Activated T-helper 1 cell treated with anti-CD3 and anti-CD28 coated beads, Interleukin-12 subunit alpha, Interleukin-12 subunit beta, Interleukin-2, Interleukin-4 antibody, amounts not matched to agents 30 ng/mL and 10 ng/mL and 1 ng/mL, durations not matched to agents 14 hours and 24 hours and 36 hours (primary cell): ENCODE measurements at places on chromosomes 12 and 14.

DNA sequence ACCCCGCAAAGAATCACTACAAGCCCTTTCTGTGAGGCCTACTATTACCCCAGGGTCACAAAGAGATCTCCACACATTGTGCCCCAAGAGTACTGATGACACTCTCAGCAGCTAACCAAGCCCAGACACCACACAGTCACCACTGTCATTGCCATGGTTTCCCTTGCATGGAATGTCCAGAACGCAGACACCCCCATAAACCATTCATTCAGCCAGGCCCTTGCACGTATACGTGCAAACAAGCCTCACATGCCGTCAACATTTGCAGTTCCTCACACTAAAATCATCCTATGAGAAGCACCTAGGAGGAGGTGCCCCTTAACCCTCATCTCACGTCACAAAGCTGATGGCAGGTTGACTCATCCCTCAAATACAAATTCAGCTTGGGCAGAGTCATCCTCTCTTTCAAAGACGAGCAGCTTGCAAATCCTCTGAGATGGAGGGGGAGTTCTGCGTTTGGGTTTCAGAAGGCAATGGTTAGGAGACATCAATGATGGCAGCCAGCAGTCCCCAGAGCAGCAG, 17.1 kb upstream of the KRT77 start:
- peaks cover 21% of the 10 kb centered on the region for H3K27me3 ChIP-seq
- no peak overlapping the region for H3K27ac ChIP-seq
- no peak overlapping the region for H3K4me3 ChIP-seq

DNA sequence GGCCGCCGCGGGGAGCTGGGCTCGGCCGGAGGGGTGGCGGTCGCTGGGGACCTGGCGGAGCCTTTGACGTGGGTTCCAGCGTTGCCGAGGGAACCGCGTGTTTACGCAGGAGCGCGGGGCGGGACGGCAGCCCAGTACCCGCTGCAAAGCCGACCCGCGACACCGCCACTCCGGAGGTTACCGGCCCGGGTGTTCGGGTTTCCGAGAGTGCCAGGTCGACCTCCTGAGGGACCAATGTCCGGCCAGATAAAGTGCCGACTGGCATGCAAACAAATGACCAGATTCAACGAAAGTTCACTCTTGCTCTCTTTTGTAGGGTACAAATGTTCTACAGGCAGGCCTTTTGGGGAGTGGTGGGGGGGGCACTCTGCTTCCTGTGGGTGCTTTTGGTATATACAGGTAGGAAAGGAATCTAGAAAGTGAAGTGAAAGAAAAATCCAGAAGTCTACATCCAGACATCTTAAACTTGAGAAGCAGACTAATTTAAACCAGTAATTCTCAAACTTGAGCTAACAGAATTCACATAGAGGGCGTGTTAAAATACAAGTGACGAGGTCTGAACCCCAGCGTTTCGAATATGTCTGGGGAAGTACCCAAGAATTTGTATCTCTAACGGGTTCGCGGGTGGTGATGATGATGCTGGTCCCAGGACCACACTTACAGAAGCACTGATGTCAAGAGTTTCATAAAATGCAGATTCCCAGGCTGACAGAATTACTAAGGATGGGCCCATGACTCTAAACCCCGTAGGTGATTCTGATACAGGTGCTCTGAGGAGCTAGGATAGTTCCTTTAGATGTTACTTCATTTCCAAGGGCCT, at the start of gene GPR135:
GPR135 (minus strand) TSS at position 65 of the 820 bp plus-strand sequence. CDS start 154 bp downstream, outside the sequence.
- H3K4me1 ChIP-seq: no peaks in the 10 kb centered on the region
- peak within 1 kb of the TSS; percentile 86 for H3K4me3 ChIP-seq
- peaks cover 1% of the 10 kb centered on the region for H3K36me3 ChIP-seq
- H3K27me3 ChIP-seq: peaks cover 8% of the 10 kb centered on the region

GRCh38 chr12:71061451-71061850, 96.3 kb downstream of the TSPAN8 start:
- H3K4me1 ChIP-seq: no peaks in the 10 kb centered on the region
- H3K27me3 ChIP-seq: no peaks in the 10 kb centered on the region
- H3K36me3 ChIP-seq: no peaks in the 10 kb centered on the region
- no peak for DNase-seq

DNA sequence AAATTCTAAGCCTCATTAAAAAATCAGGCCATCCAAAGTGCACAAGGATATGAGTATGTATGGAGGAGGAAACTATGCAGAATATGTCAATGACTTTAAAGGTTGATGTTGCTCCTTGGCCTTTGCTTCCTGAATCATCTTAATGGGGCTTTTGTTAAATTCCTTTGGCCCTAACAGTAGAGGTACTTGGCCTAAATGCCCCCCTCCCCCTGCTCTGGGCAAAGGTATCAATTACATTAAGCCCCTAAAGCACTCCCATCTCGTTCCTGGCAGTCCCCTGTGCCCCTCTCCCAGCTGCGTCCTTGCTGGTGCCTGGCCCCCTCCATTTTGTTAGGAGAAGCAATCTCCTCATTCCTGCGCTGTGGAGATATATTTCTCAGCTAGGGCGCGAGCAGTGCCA, 4.8 kb downstream of the COPZ1 start:
- no peak overlapping the region for H3K4me3 ChIP-seq
- H3K27me3 ChIP-seq: no peaks in the 10 kb centered on the region
- H3K36me3 ChIP-seq: peaks cover 9% of the 10 kb centered on the region

GRCh38 chr14:61860294-61860918, 98.2 kb downstream of the SNAPC1 start:
- peaks cover 10% of the 10 kb centered on the region for H3K4me1 ChIP-seq
- peak; percentile 35 for DNase-seq
- H3K27ac ChIP-seq: no peak overlapping the region
- H3K27me3 ChIP-seq: peaks cover 22% of the 10 kb centered on the region
- H3K36me3 ChIP-seq: no peaks in the 10 kb centered on the region
- no peak overlapping the region for H3K4me3 ChIP-seq

DNA sequence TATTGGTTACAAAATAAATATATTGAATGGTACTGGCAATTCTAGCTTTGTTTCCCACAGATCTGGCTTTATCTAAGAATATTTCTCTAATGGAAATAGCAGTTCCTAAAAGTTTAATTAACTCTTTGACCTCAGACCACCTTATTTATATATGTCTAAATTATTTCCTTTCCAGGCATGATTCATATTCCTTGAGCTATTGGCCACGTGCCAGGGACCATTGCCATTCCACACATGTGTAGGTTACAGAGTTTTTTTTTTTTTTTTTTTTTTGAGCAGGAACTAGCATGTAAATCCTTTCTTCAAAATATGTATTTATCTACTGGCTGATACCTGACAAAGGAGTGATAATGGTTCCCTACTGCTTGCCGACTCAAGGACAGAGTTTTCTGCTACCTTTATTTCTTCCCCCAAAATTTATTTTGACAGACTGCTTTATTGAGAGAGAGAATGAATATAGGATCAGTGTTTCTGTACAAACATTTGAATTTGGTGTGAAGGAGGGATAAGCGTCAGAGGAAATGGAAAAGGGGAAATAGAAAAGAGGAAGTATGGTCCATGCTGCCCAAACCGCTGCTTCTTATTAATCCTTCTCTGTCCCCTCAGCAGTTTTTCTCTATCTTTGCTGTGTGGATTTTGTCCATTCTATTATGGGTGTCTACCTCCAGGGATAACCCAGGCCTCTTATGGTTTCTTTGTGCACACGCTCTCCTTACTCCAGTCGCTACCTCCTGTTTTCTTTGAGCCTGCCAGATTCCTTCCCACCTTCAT, 36.4 kb downstream of the PDE3A start:
- no peak overlapping the region for H3K27ac ChIP-seq
- no peaks in the 10 kb centered on the region for H3K36me3 ChIP-seq
- H3K4me3 ChIP-seq: no peak overlapping the region

DNA sequence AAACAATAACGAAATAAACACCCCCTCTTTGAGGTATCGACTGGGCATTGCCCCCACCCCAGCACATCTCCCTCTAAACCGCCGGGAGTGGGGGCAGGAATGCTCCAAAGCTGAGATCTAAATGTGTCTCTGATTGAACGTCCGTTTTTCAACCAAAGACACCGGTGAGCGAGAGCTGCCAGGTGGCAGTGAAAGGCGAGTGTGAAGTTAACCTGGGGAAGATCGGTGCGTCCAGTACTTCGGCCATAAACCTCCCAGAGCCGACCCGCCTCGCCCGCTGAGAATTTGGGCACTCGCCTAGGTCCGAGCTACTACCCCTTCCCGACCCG, 625 bp downstream of the ANGEL1 start:
- H3K36me3 ChIP-seq: peaks cover 11% of the 10 kb centered on the region
- H3K4me3 ChIP-seq: peak overlapping the region; percentile 96
- H3K27me3 ChIP-seq: peaks cover 2% of the 10 kb centered on the region

- H3K27me3 ChIP-seq: peaks cover 6% of the 10 kb centered on the region
- no peaks in the 10 kb centered on the region for H3K4me1 ChIP-seq
- no peak overlapping the region for H3K4me3 ChIP-seq
- no peaks in the 10 kb centered on the region for H3K36me3 ChIP-seq
These were observed 122.8 kb upstream of the CCDC175 start for GRCh38 chr14:59699442-59699841.

DNA sequence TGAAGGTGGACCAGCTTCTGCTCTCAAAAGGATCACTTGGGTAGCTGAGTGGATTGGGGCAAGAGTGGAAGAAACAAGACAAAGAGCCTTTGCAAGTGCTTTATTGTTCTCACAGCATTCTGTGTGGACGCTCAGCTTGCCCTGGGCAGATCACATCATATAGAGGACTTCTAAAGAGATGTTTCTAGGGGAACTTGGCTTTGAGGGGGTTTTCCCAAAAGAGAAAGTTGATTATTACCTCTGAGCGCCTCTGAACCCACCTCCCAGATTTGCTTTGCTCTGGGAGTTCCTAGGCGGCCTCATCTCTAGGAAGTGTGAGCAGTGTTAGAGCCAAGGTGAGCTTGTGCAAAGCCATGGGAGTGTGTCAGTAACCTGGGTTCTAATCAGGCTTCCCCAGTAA, 81.7 kb downstream of the RIN3 start:
- H3K4me1 ChIP-seq: peaks cover 28% of the 10 kb centered on the region
- H3K27me3 ChIP-seq: peaks cover 18% of the 10 kb centered on the region
- no peak overlapping the region for H3K4me3 ChIP-seq

DNA sequence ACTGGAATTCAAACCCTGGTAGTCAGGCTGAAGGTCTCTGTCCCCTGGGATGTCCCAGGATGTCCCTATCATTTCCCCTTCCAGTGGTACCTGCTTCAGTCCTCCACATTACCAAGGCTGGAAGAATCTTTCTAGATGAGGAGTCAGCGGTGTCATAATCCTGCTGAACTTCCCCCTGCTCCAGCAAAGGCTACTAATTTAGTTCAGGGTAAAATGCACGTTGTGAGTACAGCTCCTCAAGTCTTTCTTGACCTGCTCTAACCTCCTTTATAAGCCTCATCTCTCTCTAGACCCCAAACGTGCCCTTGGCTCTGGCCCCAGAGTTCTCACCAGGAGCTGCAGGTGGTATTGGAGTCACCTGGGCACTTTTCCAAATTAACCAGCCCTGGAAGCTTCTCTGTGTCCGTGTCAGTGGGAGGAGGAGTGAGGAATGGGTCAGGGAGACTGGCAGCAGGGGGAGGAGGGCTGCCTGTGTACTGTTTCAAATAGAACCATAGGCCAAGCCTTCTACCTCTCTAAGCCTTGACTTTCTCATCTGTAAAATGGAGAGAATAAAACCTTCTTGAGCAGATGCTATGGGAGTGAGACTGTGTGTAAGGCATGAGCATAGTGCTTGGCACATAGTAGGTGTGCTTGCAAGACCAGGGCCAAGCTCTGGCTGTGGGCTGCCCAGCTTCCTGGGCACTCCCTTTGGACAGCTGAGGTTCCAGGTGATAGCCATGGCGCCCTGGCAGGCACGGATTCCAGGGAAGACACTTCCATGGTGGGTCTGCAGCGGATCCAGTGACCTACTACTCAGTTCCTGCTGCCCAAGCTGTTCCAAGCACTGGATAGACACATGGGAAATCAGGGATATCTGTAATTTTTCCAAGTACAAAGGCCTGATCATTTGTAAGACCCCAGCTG, 24.5 kb downstream of the ASB2 start:
- H3K36me3 ChIP-seq: peaks cover 46% of the 10 kb centered on the region
- peaks cover 79% of the 10 kb centered on the region for H3K4me1 ChIP-seq
- peak overlapping the region; percentile 63 for H3K27ac ChIP-seq

GRCh38 chr14:36747411-36748184, 85.9 kb downstream of the PAX9 start:
- DNase-seq: no peak
- H3K27me3 ChIP-seq: no peaks in the 10 kb centered on the region
- no peaks in the 10 kb centered on the region for H3K4me1 ChIP-seq
- H3K36me3 ChIP-seq: no peaks in the 10 kb centered on the region
- H3K27ac ChIP-seq: no peak overlapping the region

DNA sequence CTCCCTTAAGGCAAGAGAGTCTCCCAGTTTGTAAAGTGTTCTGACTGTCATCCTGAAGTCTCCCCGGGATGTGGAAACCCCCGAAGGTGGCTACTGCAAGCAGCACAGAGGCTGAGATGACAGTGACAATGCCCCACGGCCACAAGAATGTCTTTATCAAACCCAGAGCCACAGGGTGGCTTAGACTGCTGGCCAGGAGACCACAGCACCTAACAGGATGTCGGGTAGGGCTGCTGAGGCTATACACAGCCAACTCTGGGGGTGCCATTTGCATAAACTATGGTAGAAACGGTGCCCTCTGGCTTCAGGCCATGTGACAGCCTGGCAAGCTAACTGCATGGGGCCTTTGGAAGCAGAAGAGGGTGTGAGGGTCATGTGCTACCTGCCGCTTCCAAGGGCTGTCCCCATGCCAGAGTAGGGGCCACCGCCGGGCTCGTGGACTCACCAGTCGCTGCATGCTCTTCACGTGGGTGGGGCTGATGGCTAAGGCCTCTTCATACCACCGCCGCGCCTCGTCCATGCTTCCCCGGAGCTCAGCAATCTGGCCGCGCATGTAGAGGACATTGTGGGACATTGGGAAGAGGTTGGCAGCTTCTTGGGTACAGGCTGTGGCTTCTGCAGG, 180.9 kb downstream of the CALM1 start:
- no peak overlapping the region for H3K27ac ChIP-seq
- H3K36me3 ChIP-seq: no peaks in the 10 kb centered on the region
- no peak for DNase-seq
- H3K4me3 ChIP-seq: no peak overlapping the region
- H3K27me3 ChIP-seq: no peaks in the 10 kb centered on the region

- peaks cover 8% of the 10 kb centered on the region for H3K27me3 ChIP-seq
- peak overlapping the region; percentile 42 for H3K4me3 ChIP-seq
- peak overlapping the region; percentile 77 for H3K27ac ChIP-seq
- DNase-seq: no peak
- peaks cover 31% of the 10 kb centered on the region for H3K4me1 ChIP-seq
- no peaks in the 10 kb centered on the region for H3K36me3 ChIP-seq
These were observed 2.6 kb upstream of the KRT79 start for GRCh38 chr12:52836491-52837412.

GRCh38 chr12:42812086-42812485, 222.5 kb upstream of the PRICKLE1 start:
- H3K27me3 ChIP-seq: no peaks in the 10 kb centered on the region
- H3K4me3 ChIP-seq: no peak overlapping the region

- no peaks in the 10 kb centered on the region for H3K4me1 ChIP-seq
- no peak overlapping the region for H3K4me3 ChIP-seq
- no peak overlapping the region for H3K27ac ChIP-seq
- H3K36me3 ChIP-seq: peaks cover 6% of the 10 kb centered on the region
These were observed 39.3 kb upstream of the PRPF39 start for GRCh38 chr14:45044638-45045037.

- H3K4me1 ChIP-seq: no peaks in the 10 kb centered on the region
- H3K36me3 ChIP-seq: no peaks in the 10 kb centered on the region
- DNase-seq: no peak
- H3K27ac ChIP-seq: no peak overlapping the region
- no peak overlapping the region for H3K4me3 ChIP-seq
These were observed 136.3 kb downstream of the TBX3 start for GRCh38 chr12:114547636-114548035.

- H3K36me3 ChIP-seq: no peaks in the 10 kb centered on the region
- H3K4me3 ChIP-seq: no peak overlapping the region
- no peak for DNase-seq
These were observed 342.7 kb downstream of the PRKD1 start for GRCh38 chr14:29584992-29585391.

GRCh38 chr12:67415473-67415872, 146.3 kb downstream of the CAND1 start:
- peaks cover 2% of the 10 kb centered on the region for H3K27me3 ChIP-seq
- no peak overlapping the region for H3K4me3 ChIP-seq
- no peak for DNase-seq
- H3K27ac ChIP-seq: no peak overlapping the region
- no peaks in the 10 kb centered on the region for H3K36me3 ChIP-seq
